Fibroblast of skin of abdomen (primary cell): ENCODE measurements at places on chromosomes 5 and 9.

DNA sequence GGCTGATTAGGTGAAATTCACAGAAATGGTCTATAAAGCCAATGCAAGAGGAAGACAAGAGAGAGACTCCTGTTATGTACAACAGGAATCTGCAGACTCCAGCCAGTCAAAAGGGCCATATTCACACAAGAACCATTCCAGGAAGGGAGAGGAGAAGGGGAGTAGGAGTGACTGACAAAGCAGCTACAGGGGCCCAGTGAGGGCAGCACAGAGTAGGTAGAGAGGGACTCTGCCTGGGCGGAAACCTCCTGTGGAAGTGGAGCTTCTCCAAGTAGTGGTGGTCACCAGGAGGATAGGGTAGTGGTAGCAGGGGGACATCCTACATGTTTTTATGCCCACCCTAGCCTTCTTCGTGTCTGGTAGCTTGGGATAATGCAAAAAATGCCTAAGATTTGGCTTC, 667.3 kb downstream of the ACTL7B start:
- DNase-seq, result no peak

DNA sequence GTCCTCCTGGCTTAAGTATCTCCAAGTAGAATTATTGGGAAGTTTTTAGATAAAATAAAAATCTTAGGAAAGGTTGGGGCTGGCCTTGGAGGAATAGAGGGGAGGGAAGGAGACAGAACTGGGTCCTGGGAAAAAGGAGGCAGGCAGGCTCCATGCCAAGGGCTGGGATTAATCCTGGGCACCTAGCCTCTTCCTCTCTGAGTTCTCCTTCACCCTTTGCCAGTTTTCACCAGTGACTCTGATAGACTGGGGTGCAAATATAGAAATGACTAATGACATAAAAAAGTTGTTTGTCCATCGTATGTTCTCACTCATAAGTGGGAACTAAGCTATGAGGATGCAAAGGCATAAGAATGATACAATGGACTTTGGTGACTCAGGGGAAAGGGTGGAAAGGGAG, 81.9 kb downstream of the RMI1 start:
- DNase-seq, result no peak

DNA sequence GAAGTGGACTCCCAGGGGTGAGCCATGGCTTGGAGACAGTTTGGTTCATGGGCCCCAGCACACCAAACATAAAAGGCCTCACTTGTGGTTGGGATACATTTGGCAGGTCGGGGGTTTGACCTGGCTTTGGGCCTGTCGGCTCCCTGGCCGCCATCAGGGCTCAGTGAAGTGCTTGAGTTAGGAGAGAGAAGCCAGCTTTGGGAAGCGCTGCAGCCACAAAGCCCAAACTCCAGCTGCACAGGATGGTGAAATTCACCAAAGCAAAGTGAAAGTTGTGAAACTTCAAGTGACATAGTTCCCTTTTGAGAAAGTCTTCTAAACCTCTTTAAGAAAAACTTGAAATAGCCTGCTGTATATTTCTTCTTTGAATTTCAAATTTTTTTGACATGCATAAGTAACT, 27.5 kb downstream of the SLC46A2 start:
- DNase-seq, result no peak

DNA sequence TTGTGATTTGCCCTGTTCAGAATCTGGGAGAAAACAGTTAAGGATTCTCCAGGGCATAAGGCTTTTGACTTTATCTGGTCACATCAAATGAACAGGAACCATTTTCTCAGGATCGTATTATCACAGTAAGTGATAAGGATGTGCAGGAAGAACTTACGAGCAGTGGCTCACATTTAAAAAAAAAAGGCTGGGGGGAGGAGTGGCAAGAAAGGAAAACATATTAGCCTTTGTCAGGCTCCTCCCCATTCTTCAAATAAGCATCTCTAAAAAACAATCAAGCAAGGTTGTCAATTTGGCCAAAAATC, 234.3 kb upstream of the TMEM161B start:
- no peak for DNase-seq

DNA sequence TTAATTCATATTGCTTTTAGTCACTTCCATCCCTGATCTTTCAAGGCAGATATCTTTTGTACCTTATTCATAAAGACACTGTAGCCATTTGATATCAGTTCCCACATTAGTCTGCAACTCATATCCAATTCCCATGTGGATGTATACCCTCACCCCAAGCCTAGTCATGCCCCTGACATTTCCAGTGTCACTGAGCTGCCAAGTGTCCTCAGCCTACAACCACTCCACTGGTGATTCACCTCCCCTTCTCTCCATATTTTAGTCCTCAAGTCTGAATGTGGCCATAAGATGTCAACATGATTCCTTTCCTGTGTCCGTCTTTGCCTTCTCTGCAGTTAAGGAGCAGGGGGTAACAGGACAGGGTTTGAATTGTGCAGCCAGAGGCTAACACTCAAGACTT, 346.9 kb downstream of the RAB3C start:
- peak; percentile 6 for DNase-seq

GRCh38 chr5:127700237-127700766, 2.9 kb upstream of the CCDC192 start:
- no peak for DNase-seq

GRCh38 chr9:136529516-136530460, 16.1 kb downstream of the NOTCH1 start:
- DNase-seq, result no peak

DNA sequence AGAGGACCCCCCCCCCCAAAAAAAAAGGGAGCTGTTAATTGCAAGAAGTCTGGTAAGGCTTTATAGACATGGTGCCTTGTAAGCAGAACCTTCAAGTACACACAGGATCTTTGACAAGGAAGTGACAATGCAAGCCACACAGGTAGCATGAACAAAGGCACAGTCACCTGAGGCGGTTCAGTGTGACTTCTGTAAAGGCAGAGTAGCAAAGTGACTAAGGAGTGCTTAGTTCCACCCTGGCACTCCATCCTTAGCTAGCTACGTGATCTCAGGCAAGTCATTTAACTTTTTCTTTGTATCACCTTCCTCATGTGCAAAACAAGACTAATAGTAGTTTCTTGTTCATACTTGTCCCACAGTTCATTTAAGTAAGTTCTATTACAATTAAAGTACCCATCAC, 282.0 kb downstream of the PRELID2 start:
- DNase-seq, result no peak

- no peak for DNase-seq
Measured at GRCh38 chr9:135908093-135908753, 877 bp upstream of the CAMSAP1 start.

- DNase-seq, result no peak
Measured at GRCh38 chr5:97458851-97459250, 275.8 kb upstream of the RIOK2 start.

DNA sequence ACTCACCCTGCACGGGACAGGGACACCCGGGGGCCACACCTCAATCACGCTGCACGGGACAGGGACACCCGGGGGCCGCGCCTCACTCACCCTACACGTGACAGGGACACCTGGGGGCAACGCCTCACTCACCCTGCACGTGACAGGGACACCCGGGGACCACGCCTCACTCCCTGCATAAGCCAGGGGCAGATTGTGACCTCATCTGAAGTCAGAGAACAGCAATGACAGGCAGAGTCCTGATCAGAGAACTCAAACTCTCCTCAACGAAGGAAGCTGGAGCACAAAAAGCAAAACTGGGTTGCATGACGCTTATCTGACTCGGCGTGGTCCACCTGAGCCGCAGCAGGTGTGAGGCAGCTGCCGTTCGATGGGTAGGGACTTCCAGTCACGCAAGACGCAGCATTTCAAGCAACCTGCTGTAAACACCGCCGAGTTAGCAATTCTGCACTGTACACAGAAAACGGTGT, 3.2 kb downstream of the TERT start:
- DNase-seq, result no peak
